ENCODE measurements at places on chromosomes 7 and 10. TPM values are rescaled to one million over a fixed set of nuclear protein-coding genes. Genes with fewer than 3 reads are reported as not detected.

GNAT3 gene
- not detected for total RNA-seq

PON1 gene
- not detected for total RNA-seq

TMEM248 gene
- total RNA-seq: 67.2 TPM

WNT2 gene
- total RNA-seq: not detected

NPY gene
- not detected for total RNA-seq

ZNF467 gene
- total RNA-seq: 2.5 TPM

LRMDA gene
- not detected for total RNA-seq

CYP2W1 gene
- total RNA-seq: not detected

TFR2 gene
- total RNA-seq: 1.8 TPM

GIMAP4 gene
- 11.8 TPM for total RNA-seq

SLC26A5 gene
- total RNA-seq: 0.17 TPM

CPVL gene
- 0.50 TPM for total RNA-seq

TBC1D12 gene
- not detected for total RNA-seq

GGCT gene
- 6.1 TPM for total RNA-seq

MTG1 gene
- total RNA-seq: 31.0 TPM

TLX1 gene
- total RNA-seq: not detected

All from CD8-positive, alpha-beta T cell (primary cell).